ENCODE measurements at places on chromosomes 4 and X.
A peak's percentile ranks its signal among the peaks of the same experiment; 100 is the strongest.

DNA sequence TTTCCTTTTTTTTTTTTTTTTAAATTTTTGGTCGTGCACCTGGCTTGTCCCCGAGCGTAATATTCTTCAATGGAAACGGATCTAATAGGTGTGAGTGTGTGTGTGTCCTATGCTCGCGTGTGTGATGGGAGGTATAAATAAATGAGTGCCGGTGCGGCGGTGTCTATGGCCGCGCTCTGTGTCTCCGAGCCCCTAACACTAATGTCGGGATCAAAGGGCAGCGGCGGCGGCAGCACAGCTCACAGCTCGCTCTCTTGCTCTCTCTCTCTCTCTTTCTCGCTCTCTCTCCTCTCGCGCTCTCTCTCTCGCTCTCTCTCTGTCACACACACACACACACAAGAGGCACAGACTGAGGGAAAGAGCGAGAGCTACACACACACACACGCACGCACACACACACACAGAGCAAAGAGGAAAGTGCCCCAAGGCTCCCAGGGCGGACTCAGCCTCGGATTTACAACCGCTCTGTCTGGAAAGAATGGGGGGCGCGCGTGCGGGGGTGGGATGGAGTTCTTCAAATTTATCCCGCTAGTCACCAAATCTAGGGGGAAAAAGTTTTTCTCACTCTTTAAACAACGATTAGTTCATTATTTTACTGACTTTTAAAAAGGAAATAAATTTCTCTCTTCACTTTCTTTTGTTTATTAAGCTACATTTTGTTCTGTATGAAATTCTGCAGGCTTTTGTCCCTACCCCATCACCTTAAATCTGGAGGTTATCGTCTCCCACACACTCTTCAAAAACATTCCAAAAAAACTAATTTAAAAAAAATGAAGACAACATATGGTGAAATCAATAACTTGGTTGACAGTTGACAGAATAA, at the start of gene ZNF827:
ZNF827 (minus strand) TSS at position 206 of the 823 bp plus-strand sequence. CDS start 416 bp downstream, outside the sequence.
- DNase-seq, result peak; percentile 82

- DNase-seq, result no peak
Measured at GRCh38 chrX:37047776-37048175, 39.6 kb downstream of the FAM47C start.

- no peak for DNase-seq
Measured at GRCh38 chr4:142474398-142475087, 371.6 kb downstream of the INPP4B start.

DNA sequence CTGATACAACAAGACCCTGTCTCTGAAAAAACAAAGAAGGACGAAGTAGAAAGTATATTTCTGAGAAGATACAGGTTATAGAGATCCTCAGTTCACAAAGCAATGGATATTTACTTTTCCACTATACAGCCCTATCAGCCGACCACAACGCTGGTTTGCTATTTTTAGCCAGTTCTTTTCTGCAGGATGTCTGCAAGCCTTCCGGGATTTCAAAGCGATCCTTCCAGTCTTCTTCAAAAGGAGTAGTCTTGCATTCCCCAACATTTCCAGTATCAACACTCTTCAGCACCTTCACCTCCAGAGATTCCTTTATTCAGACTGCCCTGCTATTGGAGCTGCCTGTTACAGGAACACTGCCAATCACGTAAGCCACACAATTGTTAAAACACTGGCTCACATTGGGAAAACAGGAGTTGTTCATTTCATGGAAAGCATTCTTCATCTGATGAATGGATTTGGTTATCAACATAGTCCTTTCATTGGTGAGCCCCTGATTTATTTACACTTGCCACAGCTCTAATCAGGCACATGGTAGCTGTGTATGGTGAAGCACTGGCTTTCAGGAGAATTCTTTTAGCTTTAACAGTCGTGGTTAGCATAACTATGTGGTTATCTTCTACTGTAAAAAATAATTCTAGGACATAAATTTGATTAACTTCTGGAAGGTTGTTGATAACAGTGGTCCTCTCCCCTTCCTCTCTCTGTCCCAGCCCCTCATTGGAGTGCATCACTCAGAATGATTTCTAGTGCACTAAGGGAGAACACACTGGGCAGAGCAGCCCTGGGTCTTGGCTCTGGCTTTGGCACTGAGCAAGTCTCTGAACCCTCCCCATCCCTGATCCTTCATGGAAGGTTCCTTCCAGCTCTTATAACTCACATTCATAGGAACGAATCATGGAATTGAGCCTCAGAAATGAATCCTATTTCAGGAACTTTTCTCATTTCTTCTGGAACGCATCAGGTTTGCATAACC, 109.9 kb upstream of the SORBS2 start:
- DNase-seq, result no peak

- no peak for DNase-seq
Measured at GRCh38 chr4:171035909-171036308, 777.3 kb upstream of the GALNTL6 start.

GRCh38 chr4:152304220-152304619, 231.7 kb downstream of the FBXW7 start:
- no peak for DNase-seq

DNA sequence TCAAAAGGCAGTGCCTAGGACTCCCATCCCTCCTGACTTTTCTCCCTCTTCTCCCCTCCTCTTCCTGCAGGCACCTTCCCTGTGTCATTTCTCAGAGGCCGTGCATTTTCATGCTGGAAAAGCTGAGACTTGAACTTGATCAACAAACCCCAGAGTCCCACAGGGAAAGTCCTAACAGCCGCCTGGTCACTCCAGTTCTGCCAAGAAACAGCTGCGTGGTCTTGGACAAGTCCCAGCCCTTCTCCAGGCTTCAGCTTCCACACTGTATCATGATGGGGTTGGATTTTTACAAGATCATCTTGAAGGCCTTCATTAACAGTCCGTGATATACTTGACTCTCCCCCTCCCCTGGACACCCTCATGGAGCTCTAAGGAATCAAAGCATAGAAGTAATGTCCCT, 366.0 kb downstream of the BCOR start:
- no peak for DNase-seq

DNA sequence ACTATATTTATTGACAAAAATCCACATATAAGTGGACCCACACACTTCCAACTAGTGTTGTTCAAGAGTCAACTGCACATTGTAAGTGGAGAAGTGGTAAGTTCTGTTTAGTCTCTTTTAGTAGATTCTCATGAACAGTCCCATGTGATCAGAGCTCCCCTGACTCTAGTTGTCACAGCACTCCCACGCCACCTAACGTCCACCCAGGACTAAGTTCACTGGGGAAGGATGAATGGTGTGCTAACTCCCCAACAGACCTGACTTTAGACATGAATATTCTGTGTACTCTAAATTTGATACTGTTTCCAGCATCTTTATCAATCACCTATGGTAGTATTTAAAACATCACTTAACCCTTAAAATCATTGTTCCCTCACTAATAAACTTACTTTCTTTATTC, 59.8 kb downstream of the PACRGL start:
- DNase-seq, result no peak

DNA sequence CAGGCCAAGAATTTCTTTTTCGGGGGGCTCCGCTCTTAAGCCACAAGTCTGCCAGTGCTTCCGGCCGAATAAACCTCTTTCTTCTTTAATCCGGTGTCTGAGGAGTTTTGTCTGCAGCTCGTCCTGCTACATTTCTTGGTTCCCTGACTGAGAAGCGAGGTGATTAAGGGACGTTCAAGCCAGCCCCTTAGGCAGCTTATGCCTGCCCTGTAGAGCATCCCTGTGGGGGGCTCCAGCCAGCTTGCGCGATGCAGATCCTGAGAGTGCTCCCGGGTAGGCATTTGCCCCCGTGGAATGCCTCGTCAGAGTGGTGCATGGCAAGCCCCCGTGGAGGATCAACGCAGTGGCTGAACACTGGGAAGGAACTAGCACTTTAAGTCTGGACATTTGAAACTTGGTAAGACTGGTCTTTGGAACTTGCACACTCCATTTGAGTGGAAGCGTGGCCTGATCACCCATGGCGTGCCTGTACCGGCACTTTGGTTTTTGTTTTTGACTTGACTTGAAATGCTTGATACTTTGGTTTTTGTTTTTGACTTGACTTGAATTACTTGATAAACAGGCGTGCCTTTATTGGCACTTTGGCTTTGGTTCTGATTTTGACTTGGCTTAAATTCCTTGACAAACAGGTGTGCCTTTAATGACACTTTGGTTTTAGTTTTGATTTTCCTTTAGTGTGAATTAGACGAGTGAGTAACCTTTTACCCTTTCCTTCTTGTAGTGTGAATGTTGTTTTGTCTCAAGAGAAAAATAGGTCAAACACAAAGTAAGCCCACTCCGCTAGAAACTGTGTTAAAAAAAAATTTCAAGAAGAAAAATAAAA, 6.1 kb downstream of the ACOX3 start:
- no peak for DNase-seq

- DNase-seq, result no peak
Measured at GRCh38 chrX:100085846-100086245, 324.2 kb downstream of the PCDH19 start.

GRCh38 chr4:189060104-189060503, 880.6 kb upstream of the FRG1 start:
- DNase-seq, result no peak

DNA sequence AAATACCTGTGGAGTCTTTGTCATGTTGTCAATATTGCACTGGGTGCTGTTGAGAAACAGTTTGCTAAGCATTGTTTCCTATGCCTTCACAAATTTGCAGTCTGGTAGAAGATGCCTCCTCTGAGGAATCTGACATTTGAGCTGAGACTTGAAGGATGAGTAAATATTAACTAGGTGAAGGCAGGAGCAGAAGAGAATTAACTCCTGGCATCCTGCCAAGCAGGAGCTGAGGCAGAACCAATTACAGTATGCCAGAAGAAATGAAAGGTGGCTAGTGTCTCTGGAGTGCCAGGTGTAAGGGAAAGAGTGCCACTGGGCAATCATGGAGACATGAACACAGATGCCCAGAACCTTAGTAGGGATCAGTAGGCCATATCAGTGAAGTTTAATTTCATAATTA, 1778.2 kb upstream of the PCDH10 start:
- DNase-seq, result no peak

DNA sequence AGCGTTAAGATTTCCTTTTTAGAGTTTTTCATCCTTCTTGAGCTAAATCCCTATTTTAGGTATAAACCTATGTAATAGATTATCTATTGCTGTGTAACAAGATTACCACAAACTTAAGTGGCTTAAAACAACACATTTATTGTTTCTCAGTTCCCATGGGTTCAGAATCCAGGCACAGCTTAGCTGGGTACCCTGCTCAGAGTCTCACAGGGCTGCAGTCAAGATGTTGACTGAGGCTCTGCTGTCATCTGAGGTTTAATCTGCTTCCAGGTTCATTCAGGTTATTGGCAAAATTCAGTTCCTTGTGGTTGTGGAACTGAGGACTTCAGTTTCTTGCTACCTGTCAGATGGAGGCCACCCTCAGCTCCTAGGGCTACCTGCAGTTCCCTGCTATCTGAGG, 60.9 kb downstream of the GK start:
- DNase-seq, result no peak

GRCh38 chr4:56627985-56628384, 53.1 kb downstream of the HOPX start:
- DNase-seq, result no peak

DNA sequence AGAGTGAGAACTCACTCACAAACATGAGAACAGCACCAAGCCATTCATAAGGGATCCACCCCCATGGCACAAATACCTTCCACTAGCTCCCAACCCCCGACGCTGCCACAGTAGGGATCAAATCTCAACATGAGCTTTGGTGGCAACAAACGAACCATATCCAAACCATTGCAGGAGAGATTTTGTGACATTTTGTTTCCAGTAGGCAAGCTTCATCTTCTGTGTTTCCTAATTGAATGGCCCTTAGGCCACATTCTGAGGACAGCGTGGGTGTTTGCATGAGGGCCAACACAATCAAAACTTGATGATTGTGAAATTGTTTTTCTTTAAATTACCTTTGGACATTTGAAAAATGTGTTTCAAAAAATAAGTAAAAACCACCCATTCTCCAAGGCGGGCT, 102.6 kb upstream of the LNX1 start:
- DNase-seq, result no peak

DNA sequence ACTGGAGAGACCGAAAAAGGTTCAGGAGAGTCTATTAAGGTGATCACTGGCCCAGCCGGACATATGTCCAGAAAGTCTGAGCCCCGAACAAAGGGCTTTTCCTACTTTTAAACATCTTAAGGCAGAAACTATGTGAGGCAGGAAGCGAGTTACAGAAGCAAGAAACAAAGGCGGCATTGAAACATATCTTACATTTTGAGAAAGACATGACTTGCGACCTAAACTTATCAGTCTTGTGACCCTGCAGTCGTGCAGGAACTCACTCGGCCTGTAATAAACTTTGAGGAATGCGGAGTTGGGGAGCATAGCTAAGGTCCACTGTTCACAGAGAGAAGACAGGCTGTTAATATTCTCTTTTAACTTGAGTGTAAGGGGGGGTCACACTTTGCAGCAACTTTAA, 158.7 kb downstream of the TBX22 start:
- DNase-seq, result no peak

- DNase-seq, result peak; percentile 31
Measured at GRCh38 chr4:186719925-186720694, 3.5 kb downstream of the FAT1 start.

- no peak for DNase-seq
Measured at GRCh38 chr4:159023741-159024140, 79.1 kb upstream of the RAPGEF2 start.

DNA sequence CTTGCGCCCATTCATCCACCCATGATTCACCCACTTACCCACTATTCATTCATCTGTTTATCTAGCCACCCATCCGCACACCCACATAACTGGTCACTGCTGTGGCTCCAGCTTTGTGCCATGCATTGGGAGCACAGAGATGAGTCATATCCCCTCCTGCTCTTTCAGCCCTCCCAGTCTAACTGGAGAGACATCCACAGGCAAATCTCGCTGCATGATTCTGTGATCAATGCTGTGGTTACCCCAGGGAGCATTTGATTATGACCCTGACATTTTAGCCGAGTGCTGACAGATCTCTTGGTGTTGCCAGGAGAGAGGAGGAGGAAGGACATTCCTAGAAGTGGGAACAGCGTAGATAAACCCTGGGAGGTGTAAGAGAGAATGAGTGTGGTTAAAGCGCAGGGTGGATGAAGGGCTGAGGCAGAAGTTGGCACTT, 10.4 kb upstream of the PORCN start:
- no peak for DNase-seq

- no peak for DNase-seq
Measured at GRCh38 chr4:110808351-110808878, 185.5 kb upstream of the PITX2 start.

GRCh38 chr4:23388255-23388654, 501.6 kb downstream of the PPARGC1A start:
- no peak for DNase-seq

DNA sequence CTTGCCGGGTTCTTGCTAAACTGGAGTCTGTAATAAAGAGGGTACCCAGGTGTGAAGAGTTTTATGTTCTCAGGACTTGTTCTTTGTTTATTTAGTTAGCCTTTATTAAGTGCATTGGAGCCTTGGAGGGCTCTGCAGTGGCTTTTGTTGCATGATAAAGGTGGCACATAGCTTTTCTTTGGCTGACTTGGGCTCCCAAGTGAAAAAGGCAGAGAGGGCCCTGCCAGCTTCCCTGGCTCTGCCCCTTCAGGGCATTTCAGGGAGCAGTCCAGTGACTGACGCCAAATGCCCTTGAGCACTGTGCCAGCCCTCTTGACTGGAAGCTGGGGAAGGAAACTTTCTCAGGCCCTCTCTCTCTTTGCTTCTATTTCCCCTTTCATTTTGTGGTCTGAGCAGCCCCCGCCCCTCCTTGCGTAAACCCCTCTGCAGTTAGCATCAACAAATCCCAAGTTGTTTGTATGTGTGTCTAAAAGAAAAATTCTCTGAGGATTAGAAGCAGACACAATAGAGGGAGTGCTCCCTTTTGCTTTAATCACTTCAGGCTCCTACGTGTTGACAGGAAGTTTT, 152.2 kb downstream of the NHS start:
- no peak for DNase-seq
